ENCODE measurements at places on chromosomes 2 and 18. TPM values are rescaled to one million over a fixed set of nuclear protein-coding genes. Genes with fewer than 3 reads are reported as not detected.

The GCKR gene
- 0.15 TPM for total RNA-seq

The RETSAT gene
- total RNA-seq = 53.9 TPM

The DCDC2C gene
- total RNA-seq = 0.36 TPM

The ALPG gene
- total RNA-seq = not detected

The DSG4 gene
- not detected for total RNA-seq

The CHRND gene
- total RNA-seq = not detected

The IL36RN gene
- total RNA-seq = 0.06 TPM

The NEU4 gene
- 0.33 TPM for total RNA-seq

The CFAP65 gene
- total RNA-seq = 0.14 TPM

The ZNF892 gene
- not detected for total RNA-seq

The KRTCAP3 gene
- 0.71 TPM for total RNA-seq

The STAT4 gene
- 3.2 TPM for total RNA-seq

The PFN4 gene
- 1.2 TPM for total RNA-seq

The AQP12A gene
- total RNA-seq = not detected

The APOB gene
- total RNA-seq = not detected

The NAT8 gene
- not detected for total RNA-seq

The ALPI gene
- not detected for total RNA-seq

The UGT1A1 gene
- total RNA-seq = 0.71 TPM

The PLGLB1 gene
- total RNA-seq = 1.1 TPM

The CTIF gene
- 14.0 TPM for total RNA-seq

The EPB41L5 gene
- total RNA-seq = 3.7 TPM

The SLC4A3 gene
- total RNA-seq = 2.4 TPM

The SERPINB2 gene
- total RNA-seq = not detected

The MERTK gene
- 1.9 TPM for total RNA-seq

The ANKRD30BL gene
- total RNA-seq = not detected

The C2orf78 gene
- not detected for total RNA-seq
